ENCODE measurements at places on chromosomes 7 and 10. TPM values are rescaled to one million over a fixed set of nuclear protein-coding genes. Genes with fewer than 3 reads are reported as not detected.
A peak's percentile ranks its signal among the peaks of the same experiment; 100 is the strongest.

GRCh38 chr7:97019710-97020225 lies 4.9 kb downstream of the DLX5 start:
- peaks cover 13% of the 10 kb centered on the region for H3K4me1 ChIP-seq
- no peak overlapping the region for H3K27ac ChIP-seq
- DNase-seq: no peak
- peaks cover 55% of the 10 kb centered on the region for H3K27me3 ChIP-seq
- H3K36me3 ChIP-seq: no peaks in the 10 kb centered on the region
- no peak overlapping the region for H3K4me3 ChIP-seq

- H3K27ac ChIP-seq: peak overlapping the region; percentile 86
- peak; percentile 33 for DNase-seq
- no peak overlapping the region for H3K4me3 ChIP-seq
- H3K27me3 ChIP-seq: no peaks in the 10 kb centered on the region
- H3K36me3 ChIP-seq: no peaks in the 10 kb centered on the region
These were observed 90.6 kb downstream of the ARID5B start for GRCh38 chr10:61992059-61992460.

- H3K36me3 ChIP-seq: no peaks in the 10 kb centered on the region
- no peaks in the 10 kb centered on the region for H3K27me3 ChIP-seq
- H3K4me1 ChIP-seq: no peaks in the 10 kb centered on the region
- H3K4me3 ChIP-seq: no peak overlapping the region
- H3K27ac ChIP-seq: no peak overlapping the region
These were observed 610.1 kb downstream of the LRMDA start for GRCh38 chr10:76041551-76041950.

- H3K4me3 ChIP-seq: no peak overlapping the region
- no peaks in the 10 kb centered on the region for H3K27me3 ChIP-seq
- no peaks in the 10 kb centered on the region for H3K36me3 ChIP-seq
- DNase-seq: no peak
- no peaks in the 10 kb centered on the region for H3K4me1 ChIP-seq
These were observed 51.0 kb downstream of the TLL2 start for GRCh38 chr10:96462606-96463151.

- H3K4me1 ChIP-seq: no peaks in the 10 kb centered on the region
- no peaks in the 10 kb centered on the region for H3K27me3 ChIP-seq
- no peak overlapping the region for H3K27ac ChIP-seq
- no peaks in the 10 kb centered on the region for H3K36me3 ChIP-seq
- no peak overlapping the region for H3K4me3 ChIP-seq
These were observed 6.1 kb upstream of the GUSB start for GRCh38 chr7:65988084-65988483.

DNA sequence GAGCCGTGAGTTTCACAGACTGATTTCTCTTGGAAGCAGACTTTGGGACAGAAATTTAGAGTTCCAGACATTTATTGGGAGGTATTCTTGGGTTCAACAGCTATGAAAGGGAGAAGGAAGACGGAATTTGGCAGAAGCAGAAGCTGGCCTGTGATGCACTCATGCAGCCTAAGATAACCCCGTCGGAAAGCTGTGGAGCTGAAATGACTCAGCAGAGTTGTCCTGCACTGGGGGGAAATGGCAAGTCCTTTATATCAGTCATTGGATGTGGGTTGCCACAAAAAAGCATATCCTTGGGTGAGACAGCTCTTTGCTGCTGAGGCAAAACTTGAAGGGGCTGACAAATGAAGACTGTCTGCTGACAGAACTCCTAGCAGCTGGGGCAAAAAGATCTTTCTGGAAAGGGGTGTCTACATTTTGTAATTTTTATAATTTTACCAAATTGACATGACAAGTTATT lies 11.5 kb upstream of the MICU1 start:
- no peaks in the 10 kb centered on the region for H3K27me3 ChIP-seq
- peak; percentile 8 for DNase-seq
- H3K4me1 ChIP-seq: no peaks in the 10 kb centered on the region
- H3K36me3 ChIP-seq: no peaks in the 10 kb centered on the region

DNA sequence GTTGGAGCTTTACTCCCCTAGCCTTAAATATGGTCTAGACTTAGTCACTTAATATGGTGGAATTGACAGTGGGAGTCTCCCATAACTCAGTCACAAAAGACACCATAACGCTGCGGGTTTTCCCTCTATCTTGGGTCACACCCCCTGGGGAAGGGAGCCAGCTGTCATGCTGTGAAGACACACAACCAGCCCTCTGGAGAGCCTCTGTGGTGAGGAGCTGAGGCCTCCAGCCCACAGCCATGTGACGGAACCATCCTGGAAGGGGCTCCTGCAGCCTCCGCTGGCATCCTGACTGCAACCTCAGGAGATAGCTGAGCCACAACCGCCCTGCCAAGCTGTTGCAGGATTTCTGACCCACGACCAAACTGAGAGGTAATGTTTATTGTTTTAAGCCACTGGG lies 37.9 kb downstream of the PAXIP1 start:
- no peak overlapping the region for H3K27ac ChIP-seq
- no peak for DNase-seq
- H3K4me1 ChIP-seq: no peaks in the 10 kb centered on the region
- H3K27me3 ChIP-seq: no peaks in the 10 kb centered on the region
- H3K36me3 ChIP-seq: peaks cover 50% of the 10 kb centered on the region

- no peaks in the 10 kb centered on the region for H3K36me3 ChIP-seq
- H3K4me1 ChIP-seq: peaks cover 33% of the 10 kb centered on the region
- DNase-seq: peak; percentile 93
- H3K4me3 ChIP-seq: peak overlapping the region; percentile 51
- no peaks in the 10 kb centered on the region for H3K27me3 ChIP-seq
These were observed 44.8 kb downstream of the PDIA4 start for GRCh38 chr7:148983200-148984146.

- H3K36me3 ChIP-seq: no peaks in the 10 kb centered on the region
- no peaks in the 10 kb centered on the region for H3K4me1 ChIP-seq
- no peak overlapping the region for H3K4me3 ChIP-seq
- peaks cover 2% of the 10 kb centered on the region for H3K27me3 ChIP-seq
- no peak for DNase-seq
These were observed 12.4 kb downstream of the PAPOLB start for GRCh38 chr7:4849390-4849789.

DNA sequence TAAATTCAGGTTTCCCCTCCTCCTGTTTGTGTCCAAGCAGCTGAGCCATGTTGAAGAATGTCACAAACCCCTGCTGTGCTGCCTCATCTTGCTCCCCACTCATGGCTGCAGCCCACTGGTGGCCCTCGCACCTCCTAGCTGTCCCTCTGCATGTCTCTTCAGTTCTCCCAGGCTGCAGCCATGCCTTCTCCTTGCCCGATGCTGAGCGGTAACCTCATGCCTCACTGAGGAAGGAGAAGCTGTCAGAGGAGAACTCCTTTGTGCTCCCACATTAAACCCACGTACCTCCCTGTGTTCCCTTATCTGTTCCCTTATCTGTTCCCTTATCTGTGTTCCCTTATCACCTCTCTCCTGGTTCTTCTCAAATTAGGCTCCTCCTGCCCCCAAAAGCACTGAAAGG lies 10.3 kb upstream of the FRMPD2 start:
- H3K36me3 ChIP-seq: no peaks in the 10 kb centered on the region
- H3K27me3 ChIP-seq: no peaks in the 10 kb centered on the region
- no peak for DNase-seq
- H3K4me3 ChIP-seq: no peak overlapping the region

DNA sequence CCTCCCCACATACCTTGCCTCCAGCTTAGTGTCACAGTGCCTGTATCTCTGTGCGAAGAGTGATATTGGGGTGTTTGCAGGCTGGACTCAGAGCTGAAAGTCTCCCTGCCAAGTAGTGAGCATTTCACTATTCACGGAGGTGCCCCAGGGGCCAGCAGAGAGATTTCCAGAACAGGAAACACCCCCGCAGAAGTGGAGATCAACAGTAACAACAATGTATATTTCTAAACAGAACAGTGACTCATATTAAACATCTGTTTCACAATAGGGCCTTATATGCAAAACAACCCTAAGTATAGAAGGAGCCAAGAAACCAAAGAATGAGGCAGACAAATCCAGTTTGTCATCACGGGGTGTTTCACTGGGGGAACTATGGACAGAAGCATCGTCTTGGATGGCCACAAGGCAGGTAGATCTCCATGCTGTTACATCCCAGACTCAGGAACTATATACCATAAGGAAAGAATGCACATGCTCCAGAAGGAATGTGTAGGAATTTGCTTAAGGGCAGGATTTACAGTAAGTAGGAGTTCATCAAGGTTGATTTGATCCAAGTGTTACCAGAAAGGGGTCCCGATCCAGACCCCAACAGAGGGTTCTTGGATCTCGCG lies 29.3 kb upstream of the CCL24 start:
- no peak for DNase-seq
- no peaks in the 10 kb centered on the region for H3K27me3 ChIP-seq
- peaks cover 7% of the 10 kb centered on the region for H3K4me1 ChIP-seq
- H3K36me3 ChIP-seq: no peaks in the 10 kb centered on the region

- no peaks in the 10 kb centered on the region for H3K36me3 ChIP-seq
- H3K27me3 ChIP-seq: no peaks in the 10 kb centered on the region
- no peak for DNase-seq
- H3K27ac ChIP-seq: no peak overlapping the region
- no peak overlapping the region for H3K4me3 ChIP-seq
These were observed 269.9 kb upstream of the FERD3L start for GRCh38 chr7:19415123-19415522.

GRCh38 chr10:71585564-71586290 lies 133.9 kb downstream of the C10orf105 start:
- H3K27ac ChIP-seq: no peak overlapping the region
- H3K4me3 ChIP-seq: no peak overlapping the region
- H3K4me1 ChIP-seq: no peaks in the 10 kb centered on the region
- H3K36me3 ChIP-seq: no peaks in the 10 kb centered on the region
- no peaks in the 10 kb centered on the region for H3K27me3 ChIP-seq

DNA sequence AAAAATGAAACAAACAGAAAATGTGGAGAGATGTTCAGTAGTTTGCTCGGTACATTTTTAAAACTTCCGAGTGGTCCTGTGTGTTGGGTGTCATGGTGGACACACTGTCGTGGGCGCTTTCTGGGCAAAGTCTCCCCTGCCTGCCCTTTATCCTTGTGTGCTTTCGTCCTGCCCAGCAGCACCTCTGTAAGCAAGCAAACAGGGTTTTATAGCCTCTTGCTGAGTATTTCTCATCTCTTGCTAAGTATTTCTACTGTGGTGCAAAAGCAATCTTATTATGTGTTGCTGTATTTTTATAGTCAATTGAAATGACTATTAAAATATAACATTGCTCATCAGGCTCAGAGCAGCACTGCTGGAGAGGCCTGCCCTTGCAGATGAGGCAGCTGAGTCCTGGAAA lies 48.7 kb downstream of the DOCK1 start:
- H3K27me3 ChIP-seq: no peaks in the 10 kb centered on the region
- H3K27ac ChIP-seq: no peak overlapping the region
- DNase-seq: no peak
- no peaks in the 10 kb centered on the region for H3K36me3 ChIP-seq

- no peaks in the 10 kb centered on the region for H3K4me1 ChIP-seq
- H3K4me3 ChIP-seq: no peak overlapping the region
- H3K27ac ChIP-seq: no peak overlapping the region
- no peak for DNase-seq
- H3K36me3 ChIP-seq: peaks cover 16% of the 10 kb centered on the region
- H3K27me3 ChIP-seq: no peaks in the 10 kb centered on the region
These were observed 82.0 kb downstream of the SND1 start for GRCh38 chr7:127733986-127734385.

- no peaks in the 10 kb centered on the region for H3K27me3 ChIP-seq
- no peak overlapping the region for H3K4me3 ChIP-seq
These were observed 38.7 kb upstream of the MTPAP start for GRCh38 chr10:30387646-30388243.

GRCh38 chr7:36851382-36851781 lies 127.1 kb upstream of the AOAH start:
- peaks cover 11% of the 10 kb centered on the region for H3K36me3 ChIP-seq
- no peaks in the 10 kb centered on the region for H3K4me1 ChIP-seq
- no peak overlapping the region for H3K27ac ChIP-seq
- no peak for DNase-seq

DNA sequence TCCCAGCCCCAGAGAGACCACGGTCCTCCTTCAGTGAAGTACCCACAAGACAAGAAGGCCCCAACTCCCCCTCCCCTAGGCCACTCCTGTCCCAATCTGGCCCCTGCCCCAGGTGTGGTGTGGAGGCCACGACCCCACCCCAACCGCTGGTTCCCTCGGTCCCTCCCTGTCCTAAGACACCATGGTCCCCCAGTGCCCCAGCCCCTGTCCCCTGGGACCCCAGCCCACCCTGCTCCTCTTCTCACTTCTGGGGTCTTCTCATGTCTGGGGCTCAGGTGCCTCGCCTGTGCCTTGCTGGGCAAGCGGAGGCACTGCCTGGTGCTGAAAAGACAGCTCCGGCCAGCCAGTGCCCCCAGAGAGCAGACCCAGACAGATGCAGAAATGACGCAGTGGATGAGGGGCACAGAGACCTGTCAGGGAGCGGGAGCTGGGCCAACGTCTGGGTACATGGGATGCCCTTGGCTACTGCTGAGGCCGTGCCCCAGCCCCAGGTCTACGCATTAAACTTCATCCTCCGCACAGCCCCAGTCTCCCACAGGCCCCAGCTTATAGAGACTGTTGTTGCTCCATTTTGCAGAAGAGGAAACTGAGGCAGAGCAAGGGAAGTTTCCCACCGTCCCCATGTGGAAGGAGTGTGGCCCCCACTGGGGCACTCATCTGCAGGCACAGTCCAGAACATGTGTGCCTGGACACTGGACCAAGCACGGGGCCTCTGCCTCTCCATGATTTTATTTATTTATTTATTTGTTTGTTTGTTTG lies 14.8 kb downstream of the GRIFIN start:
- no peaks in the 10 kb centered on the region for H3K36me3 ChIP-seq
- DNase-seq: no peak
- H3K27ac ChIP-seq: no peak overlapping the region
- no peaks in the 10 kb centered on the region for H3K27me3 ChIP-seq

DNA sequence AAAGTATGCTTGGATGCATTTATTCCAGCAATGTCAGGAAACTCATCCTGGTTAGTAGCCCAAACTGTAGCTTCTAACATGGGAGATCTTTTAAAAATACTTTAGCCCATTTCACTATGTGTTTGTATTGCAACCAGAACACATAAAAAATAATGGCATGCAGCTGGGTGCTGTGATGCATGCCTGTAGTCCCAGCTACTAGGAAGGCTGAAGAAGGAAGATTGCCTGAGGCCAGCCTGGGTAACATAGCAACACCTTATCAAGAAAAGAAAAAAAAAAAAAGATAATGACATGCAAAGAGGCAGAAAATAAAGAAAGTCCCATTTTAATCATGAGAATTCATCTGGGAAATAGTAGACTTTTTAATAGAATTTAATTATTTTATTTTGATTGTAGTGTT lies 517.0 kb upstream of the TEX47 start:
- DNase-seq: no peak
- no peaks in the 10 kb centered on the region for H3K27me3 ChIP-seq
- no peaks in the 10 kb centered on the region for H3K36me3 ChIP-seq
- H3K4me3 ChIP-seq: no peak overlapping the region
- H3K4me1 ChIP-seq: no peaks in the 10 kb centered on the region
- H3K27ac ChIP-seq: no peak overlapping the region

The HMX3 gene
- 0.33 TPM for total RNA-seq

The OPALIN gene
- total RNA-seq: not detected

The HDAC9 gene
- total RNA-seq: 19.1 TPM

The PAPOLB gene
- 0.14 TPM for total RNA-seq

The STEAP1B gene
- total RNA-seq: not detected

The TMEM130 gene
- total RNA-seq: not detected

The CD36 gene
- total RNA-seq: 7.0 TPM

The GIMAP6 gene
- total RNA-seq: 51.9 TPM

The H2BK1 gene
- total RNA-seq: not detected

The MYO1G gene
- 371 TPM for total RNA-seq

The SPDYE9 gene
- not detected for total RNA-seq

The FAM221A gene
- 7.4 TPM for total RNA-seq

The DNAH11 gene
- 0.09 TPM for total RNA-seq

The SMKR1 gene
- total RNA-seq: 8.4 TPM

The TCF7L2 gene
- total RNA-seq: 10.4 TPM

The CTAGE4 gene
- 0.33 TPM for total RNA-seq

The GAD2 gene
- not detected for total RNA-seq

Measured in natural killer cell (primary cell).